Aortic smooth muscle cell (primary cell): ENCODE measurements at places on chromosomes 1 and 21. TPM values are rescaled to one million over a fixed set of nuclear protein-coding genes. Genes with fewer than 3 reads are reported as not detected.

SYCP1 gene
- not detected in 2 replicates for total RNA-seq

CYP2J2 gene
- total RNA-seq: 0.12 and 0.13 TPM in 2 replicates

SLAMF6 gene
- total RNA-seq: under 0.01 TPM in 1 of 2 replicates, not detected in the other

PRRX1 gene
- total RNA-seq: 229 and 404 TPM in 2 replicates

CD48 gene
- total RNA-seq: not detected in 2 replicates

EIF3I gene
- total RNA-seq: 285 and 327 TPM in 2 replicates

UMODL1 gene
- total RNA-seq: not detected in 2 replicates

FTCD gene
- 0.13 TPM in 1 of 2 replicates, not detected in the other for total RNA-seq

TRAF3IP3 gene
- total RNA-seq: not detected in 2 replicates

CHAF1B gene
- total RNA-seq: 2.1 and 3.4 TPM in 2 replicates

DCST1 gene
- not detected in 2 replicates for total RNA-seq

GBP7 gene
- not detected in 2 replicates for total RNA-seq

GUCA2B gene
- total RNA-seq: not detected in 2 replicates
